ENCODE measurements at places on chromosomes 2 and 18.

- no peak for DNase-seq
Measured at GRCh38 chr2:105358593-105358992, 21.3 kb downstream of the C2orf49 start.

DNA sequence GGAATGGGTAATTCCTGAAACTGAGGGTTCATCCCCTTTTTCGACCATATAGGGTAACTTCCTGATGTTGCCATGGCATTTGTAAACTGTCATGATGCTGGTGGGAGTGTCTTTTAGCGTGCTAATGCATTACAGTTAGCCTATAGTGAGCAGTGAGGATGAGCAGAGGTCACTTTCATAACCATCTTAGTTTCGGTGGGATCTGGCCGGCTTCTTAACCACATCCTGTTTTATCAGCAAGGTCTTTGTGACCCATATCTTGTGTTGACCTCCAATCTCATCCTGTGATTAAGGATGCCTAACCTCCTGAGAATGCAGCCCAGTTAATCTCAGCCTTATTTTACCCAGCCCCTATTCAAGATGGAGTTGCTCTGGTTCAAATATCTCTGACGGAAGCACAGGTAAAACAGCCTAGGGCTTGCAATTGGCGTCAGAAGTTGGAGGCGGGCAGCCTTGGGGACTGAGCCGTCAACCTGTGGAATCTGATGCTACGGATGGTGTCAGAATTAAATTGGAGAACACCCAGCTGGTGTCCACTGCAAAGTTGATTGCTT, 19.5 kb downstream of the RALBP1 start:
- no peak for DNase-seq

- no peak for DNase-seq
Measured at GRCh38 chr2:169136885-169137534, 67.6 kb downstream of the DHRS9 start.

GRCh38 chr18:49013961-49014604, 63.3 kb upstream of the SMAD7 start:
- DNase-seq: no peak

DNA sequence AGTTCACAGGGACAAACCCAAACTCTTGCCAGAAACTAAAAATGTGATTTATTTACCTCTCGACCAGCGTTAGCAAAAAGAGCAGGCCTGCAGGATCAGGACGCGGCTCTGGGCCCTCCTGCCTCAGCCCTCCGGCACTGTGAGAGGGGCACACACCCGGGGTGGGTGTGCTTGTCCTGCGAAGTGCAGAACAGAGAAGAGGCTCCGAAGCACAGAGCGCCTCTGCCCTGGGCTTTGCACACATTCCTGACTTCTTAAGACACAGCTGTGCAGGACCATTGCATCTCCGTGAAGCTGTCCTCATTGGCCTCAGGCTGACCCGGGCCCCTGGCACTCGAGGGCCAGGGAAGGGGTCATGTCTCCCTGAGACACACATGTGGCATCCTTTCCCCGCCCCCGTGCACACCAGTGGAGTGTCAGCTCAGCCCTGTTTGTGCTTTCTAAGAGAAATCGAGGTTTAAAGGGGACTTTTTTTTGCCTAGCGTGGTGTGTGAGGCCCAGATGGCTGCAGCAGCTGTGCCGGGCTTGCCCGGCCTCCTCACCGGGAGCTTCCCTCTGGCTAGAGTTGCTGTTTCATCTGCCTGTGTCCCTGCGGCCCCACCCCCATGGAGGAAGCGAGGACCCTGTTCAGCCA, 9.9 kb upstream of the NFATC1 start:
- no peak for DNase-seq

DNA sequence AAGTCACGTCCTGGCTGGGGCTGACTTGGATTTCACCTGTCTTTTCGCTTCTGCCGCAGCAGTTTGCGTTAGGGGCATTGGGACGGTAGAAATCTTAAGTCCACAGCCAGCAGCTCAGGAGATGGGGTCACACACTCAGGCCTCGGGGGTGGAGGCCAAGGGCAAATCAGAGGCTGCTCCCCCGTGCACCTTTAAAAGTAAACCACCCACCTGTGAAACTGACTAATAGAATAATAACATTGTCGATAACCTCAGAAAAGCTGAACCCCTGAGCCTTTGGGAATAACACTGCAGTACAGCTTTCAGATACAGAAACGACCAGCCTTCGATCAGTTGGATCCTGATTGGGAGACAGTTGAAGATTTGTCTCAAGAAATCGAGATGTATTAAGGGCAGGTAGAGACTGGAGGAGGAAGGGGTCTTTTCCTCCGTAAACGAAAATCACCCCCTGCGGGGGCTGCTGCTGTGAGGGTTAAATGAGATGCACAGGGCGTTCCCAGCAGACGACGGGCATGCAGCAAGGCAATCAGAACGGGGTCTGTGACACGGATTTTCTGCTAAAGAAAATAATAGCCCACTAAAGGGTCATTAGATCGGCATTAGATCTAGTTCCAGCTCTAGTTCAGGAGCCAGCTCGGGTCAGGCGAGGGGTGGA, 16.4 kb upstream of the NFATC1 start:
- no peak for DNase-seq

All from HT-29 (cell line).